ENCODE measurements at places on chromosomes 2 and 18.

DNA sequence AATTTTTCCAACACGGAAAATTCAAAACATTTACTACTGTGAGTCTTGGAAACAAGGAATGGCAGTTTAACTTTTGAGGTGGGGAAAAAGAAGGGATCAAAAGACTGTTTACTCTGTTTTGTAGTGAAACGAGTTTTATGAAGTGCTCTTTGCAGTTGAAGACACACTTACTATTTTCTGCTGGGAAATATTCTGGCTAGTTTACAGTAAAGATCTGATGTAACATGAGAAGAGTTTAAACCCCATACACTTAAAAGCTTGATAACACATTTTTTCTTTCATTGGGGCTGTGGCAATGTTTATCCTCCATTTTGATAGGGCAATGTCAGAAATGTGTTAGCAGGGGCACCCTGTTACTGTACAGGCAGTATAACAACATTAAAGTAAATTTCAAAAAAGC is 124.9 kb upstream of the SMAD7 start:
- DNase-seq = no peak

- DNase-seq = no peak
Measured at GRCh38 chr2:42809131-42809818, 16.9 kb upstream of the HAAO start.

DNA sequence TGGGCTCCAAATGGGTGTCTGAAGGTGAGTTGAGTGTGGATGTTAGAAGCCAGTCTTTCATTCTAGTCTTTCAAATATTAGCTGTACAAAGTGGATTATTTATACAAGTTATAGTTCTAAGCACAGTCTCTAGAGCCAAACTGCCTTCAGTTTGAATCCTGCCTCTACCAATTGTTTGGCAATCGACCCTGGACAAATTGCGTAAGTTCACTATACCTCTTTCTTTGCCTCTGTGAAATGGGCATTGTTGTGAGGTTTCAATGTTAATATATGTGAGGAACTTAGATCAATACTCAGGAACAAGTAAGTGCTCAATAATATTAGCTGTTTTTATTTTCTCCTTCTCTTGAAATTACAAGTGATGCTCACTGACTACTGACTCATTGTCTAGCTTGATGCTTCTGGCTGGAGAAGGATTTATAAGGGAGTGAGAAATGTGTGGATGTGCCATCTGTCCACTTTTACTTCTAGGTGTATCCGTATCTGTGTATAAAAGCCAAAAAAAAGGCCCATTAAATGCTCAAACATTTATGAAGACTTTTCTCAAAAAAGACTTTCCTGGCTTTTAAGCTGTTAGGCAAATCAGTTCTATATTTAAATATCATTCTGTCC is 48.1 kb upstream of the RAPH1 start:
- no peak for DNase-seq

DNA sequence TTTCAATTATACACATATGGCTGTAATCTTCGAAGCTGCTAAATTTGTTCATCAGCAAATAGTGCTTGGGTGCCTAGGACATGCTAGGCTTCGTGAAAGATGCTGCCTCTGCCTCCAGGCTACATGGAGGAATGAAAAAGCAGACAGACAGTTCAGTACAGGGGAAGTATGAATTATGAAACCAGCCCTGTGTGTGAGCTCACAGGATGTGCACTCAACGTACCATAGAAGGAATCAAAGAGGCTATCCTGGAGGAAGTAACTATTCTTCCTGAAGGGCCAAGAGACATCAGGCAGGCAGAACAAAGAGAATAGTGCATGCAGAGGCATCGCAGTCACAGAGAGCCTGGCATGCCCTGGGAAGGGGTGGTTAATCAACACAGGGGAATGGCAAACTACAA is 61.4 kb downstream of the DYM start:
- no peak for DNase-seq

- DNase-seq = no peak
Measured at GRCh38 chr18:58661423-58661822, 9.8 kb upstream of the MALT1 start.

DNA sequence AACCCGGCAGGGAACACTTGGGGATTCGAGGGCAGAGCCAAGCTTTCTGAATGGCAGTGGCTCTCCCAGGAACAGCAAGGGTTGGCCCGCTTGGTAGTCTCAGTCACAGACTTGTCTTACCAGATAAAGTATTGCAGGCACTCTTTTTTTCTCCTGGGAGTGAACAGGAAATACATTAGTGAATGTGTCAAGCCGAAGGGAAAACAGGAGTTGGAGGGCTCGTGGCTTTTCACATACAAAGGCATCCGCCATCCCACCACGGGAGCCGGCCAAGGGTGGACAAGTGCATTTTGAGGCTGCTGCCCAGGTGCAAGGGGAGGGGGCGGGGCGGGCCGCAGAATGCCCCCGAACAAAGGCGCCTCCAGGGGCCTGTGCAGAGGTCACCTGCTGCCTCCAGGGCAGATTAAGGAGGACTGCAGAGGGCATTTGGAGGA is 163.3 kb upstream of the SIX3 start:
- DNase-seq = peak; percentile 77

DNA sequence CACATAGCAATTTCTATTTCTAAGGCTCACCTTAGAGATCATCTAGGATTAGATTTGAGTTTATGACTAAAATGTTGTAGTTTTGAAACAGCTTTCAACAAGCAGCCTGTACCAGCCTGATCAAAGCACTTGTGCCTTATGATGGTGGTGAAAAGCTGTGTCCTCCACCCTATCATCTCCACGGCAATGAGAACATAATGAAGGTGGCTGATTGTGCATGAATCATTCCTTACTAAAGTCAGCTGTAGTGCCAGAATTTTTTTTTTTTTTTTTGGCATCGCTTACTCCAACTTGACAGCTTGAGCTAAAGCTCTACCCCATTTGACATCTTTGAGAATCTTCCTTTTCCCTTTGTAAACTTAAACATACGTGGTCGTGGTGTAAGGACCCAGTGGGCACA is 86.0 kb downstream of the DCC start:
- no peak for DNase-seq

Measured in ecto neural progenitor cell (in vitro differentiated cells).